ENCODE measurements at places on chromosomes 5 and 9.

- DNase-seq = no peak
These were observed 112.8 kb upstream of the EFNA5 start for GRCh38 chr5:107783551-107783950.

- no peak for DNase-seq
These were observed 67.4 kb downstream of the ROR2 start for GRCh38 chr9:91882627-91883026.

GRCh38 chr5:64680289-64680688 lies 10.0 kb upstream of the SHISAL2B start:
- no peak for DNase-seq

DNA sequence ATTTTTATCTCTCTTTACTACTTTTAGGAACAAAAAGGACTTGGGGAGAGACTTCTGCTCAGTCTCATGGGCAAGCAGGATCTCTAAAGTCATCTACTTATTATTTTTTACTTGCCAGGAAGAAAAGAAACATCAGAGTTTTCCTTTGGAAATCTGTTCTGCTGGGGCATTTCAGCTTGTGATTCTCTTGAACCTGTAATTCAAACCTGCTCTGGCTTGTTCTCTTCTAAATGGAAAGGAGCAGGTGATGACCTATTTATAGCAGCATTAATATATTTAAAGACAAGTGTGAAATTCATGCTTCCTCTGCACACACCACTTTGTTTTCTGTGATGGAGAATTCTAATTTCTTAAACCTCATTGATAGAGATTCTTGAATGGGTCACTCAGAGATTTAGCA lies 2.0 kb downstream of the ADCY2 start:
- no peak for DNase-seq

GRCh38 chr5:38455796-38456330 lies 100.6 kb downstream of the LIFR start:
- no peak for DNase-seq

DNA sequence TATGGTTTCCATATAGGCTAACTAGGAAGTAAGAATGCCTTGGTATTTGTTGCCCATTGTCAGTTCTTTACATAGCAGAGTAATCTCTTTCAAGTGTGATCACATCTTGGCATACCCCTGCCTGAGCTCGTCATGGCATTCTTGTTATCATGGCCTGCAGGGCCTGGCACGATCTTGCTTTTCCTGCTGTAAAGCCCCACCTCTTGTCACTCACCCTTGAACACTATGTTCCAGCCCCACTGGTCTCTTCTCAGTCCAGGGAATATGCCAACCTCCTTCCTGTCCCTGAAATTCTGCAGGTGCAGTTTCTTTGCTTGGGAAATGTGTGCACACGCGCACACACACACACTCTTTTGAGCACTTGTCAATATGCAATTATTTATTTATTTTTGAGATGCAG lies 250.2 kb upstream of the DMRT1 start:
- DNase-seq = no peak

Measured in GM20000 (cell line).